Esophagus muscularis mucosa (tissue), 4 donors: ENCODE measurements at places on chromosomes 2 and 18. TPM values are rescaled to one million over a fixed set of nuclear protein-coding genes. Genes with fewer than 3 reads are reported as not detected.

- no peak for DNase-seq
These were observed 61.2 kb downstream of the MALT1 start for GRCh38 chr18:58732471-58732870.

- no peak for DNase-seq
These were observed 213 bp downstream of the DOK6 start for GRCh38 chr18:69400976-69401225.

DNA sequence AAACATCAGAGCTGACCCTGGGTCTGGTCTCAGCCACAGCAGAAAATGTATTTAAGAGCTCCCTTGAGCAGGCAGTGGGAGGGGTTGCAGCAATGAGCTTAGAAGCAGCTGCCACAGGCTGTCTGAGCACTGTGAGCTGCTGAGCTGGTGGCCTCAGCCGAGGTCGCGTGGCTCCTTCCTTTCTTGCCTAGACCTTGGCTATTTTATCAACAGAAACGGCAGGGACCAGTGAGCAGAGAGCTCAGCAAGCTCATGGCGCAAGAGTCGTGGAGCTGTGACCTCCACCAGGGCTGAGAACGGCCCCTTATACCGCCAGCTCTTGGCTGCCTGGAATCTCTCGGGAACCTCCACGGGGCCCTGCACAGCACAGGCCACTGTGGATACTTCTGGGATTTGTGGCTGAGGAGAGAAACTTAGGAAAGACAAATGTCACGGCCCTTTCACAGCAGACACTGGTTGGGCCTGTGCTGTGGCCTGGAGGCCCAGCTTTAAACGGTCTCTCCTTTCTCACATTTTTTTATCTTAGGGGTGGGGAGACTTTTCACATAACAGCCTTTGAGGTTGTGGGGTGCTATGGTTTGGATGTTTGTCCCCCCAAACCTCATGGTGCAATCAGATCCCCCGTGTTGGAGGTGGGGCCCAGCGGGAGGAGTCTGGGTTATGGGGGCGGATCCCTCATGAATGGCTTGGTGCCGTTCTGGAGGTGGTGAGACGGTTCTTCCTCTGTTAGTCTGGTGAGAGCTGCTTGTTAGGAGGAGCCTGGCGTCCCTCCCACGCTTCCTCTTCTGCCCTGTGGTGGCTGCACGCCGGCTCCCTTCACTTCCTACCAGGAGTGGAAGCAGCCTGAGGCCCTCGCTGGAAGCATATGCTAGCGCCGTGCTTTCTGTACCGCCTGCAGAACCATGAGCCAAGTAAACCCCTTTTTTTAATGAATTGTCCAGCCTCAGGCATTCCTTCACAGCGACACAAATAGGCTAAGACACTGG lies 1.7 kb downstream of the ALLC start:
- no peak for DNase-seq

Gene RNF144A
- total RNA-seq, result 8.0 TPM

Gene CEP68
- total RNA-seq, result 21.6 TPM

DNA sequence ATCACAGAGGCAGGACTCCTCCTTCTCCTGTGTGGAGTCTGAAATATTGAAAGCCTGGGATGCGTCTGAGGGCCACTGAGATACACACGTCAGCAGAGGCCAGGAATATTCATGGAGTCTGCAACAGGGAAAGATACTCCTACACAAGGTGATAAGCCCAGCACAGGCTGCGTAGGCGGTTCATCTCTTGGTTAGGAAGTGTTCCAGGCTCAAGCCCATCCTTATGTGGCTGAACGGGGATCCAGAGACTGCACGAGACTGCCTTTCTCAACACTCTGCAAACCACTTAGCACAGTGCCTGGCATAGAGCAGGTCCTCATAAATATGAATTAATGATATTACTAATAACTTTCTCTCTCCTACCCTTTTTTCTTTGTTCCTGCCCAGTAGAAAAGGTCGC lies 29.2 kb upstream of the AGPS start:
- no peak for DNase-seq

Gene TWSG1
- total RNA-seq, result 108 TPM

DNA sequence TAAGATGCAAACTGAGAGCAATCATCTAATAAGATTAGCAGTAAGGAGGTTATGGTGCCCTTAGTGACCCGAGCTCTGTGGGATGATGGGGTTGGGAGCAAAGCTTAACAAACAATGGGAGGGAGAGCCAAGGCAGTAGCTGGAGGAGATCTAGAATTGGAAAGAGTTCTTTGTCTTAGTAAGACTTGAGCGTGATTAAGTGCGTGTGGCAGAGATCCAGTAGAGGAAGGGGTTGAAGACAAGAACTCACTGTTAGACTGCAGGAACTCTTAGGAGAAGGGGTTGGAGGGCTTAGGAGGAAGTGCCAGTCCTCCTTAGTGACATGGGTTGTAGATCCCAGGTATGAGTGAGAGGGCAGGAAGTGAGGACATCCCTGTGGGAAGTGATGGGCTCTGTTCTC lies 184.7 kb downstream of the GFPT1 start:
- DNase-seq, result no peak

- no peak for DNase-seq
These were observed 50.3 kb upstream of the B3GNT2 start for GRCh38 chr2:62145478-62146100.

GRCh38 chr2:144477957-144478311 lies 42.0 kb downstream of the ZEB2 start:
- DNase-seq, result no peak

GRCh38 chr2:14619441-14619840 lies 13.1 kb upstream of the LRATD1 start:
- DNase-seq, result no peak

- DNase-seq, result peak; percentile 94
These were observed at the start of gene LCLAT1 for GRCh38 chr2:30447149-30448045. Gene LCLAT1, plus strand, starts transcription at chr2:30447246. Its CDS starts 78,345 bp downstream, at chr2:30525591.

- no peak for DNase-seq
These were observed 24.2 kb upstream of the CAB39 start for GRCh38 chr2:230688490-230688889.

GRCh38 chr2:110688594-110689091 lies 10.8 kb upstream of the BUB1 start:
- DNase-seq, result no peak

DNA sequence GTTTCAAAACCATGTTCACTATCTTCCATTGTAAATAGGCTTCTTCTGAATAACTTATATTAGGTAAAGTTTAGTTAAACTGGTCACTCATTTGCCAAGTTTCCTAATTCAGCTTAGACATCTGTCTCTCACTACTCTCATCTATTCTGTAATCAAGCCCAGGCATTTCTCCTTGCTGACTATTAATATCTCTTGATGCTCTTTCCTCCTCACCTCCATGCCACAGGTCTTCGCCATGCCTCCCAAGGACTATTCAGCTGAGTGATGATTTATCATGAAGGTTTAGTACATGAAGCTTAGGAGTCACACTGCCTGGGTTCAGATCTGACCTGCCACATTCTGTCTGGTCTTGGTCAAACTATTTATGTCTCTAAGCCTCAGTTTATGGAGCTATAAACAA lies 115.5 kb downstream of the SPOPL start:
- no peak for DNase-seq

DNA sequence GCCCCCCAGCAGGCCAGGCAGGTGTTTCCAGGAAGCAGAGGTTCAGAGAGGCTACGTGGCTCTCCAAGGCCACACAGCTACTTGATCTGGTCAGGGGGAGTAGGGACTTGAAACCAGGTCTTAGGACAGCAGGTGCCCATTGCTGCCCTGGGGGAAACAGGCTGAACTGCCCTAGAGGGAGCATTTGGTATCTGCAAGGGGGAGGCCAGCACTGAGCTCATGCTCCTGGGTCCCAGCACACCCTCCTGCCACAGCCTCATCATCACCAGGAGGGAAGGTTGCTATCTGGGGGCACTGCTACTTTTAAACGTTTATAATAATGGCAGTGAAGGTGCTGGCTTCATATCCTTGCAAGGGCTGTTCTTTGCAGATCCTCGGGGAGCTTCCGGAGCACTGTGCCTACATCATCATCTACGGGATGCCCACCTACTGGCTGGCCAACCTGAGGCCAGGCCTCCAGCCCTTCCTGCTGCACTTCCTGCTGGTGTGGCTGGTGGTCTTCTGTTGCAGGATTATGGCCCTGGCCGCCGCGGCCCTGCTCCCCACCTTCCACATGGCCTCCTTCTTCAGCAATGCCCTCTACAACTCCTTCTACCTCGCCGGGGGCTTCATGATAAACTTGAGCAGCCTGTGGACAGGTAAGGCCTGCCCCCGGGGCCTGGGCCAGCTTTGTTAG lies 36.1 kb downstream of the ABCG8 start:
- no peak for DNase-seq

Gene C18orf63
- total RNA-seq, result not detected

Gene CNGA3
- 5.2 TPM for total RNA-seq

DNA sequence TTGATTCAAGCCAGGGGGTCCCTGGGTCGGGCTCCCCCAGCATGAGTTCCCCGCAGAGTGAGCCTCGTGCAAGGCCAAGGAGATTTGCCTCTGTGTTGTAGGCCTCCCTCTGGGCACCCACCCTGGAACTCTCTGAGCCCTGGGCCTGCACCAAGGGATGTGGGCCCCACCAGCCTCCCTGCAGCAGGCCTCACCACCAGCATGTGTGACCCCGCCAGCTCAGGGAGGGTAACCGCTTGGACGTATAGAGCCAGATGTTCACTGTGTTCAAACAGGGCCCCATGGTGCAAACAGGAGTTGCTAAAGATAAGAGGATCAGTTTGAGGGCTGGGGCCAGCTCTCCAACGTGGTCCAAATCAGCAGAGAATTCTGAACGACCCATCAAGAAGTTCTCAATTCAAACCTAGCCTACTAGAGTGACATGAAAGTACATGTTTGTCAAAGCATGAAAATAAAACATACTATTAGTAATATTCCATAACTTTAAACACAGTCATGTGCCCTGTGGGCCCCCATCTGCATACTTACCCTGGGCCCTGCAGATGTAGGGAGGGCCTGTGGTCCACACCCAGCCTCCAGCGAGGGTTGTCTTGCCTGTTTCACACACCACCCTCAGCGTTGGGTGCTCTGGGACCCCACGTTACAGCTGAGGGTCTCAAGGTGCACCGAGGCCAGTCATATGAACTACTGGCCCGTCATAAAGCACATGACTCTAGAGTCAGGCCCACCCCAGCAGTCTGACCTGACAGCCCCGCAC lies 5.5 kb upstream of the TUBB6 start:
- DNase-seq, result no peak

DNA sequence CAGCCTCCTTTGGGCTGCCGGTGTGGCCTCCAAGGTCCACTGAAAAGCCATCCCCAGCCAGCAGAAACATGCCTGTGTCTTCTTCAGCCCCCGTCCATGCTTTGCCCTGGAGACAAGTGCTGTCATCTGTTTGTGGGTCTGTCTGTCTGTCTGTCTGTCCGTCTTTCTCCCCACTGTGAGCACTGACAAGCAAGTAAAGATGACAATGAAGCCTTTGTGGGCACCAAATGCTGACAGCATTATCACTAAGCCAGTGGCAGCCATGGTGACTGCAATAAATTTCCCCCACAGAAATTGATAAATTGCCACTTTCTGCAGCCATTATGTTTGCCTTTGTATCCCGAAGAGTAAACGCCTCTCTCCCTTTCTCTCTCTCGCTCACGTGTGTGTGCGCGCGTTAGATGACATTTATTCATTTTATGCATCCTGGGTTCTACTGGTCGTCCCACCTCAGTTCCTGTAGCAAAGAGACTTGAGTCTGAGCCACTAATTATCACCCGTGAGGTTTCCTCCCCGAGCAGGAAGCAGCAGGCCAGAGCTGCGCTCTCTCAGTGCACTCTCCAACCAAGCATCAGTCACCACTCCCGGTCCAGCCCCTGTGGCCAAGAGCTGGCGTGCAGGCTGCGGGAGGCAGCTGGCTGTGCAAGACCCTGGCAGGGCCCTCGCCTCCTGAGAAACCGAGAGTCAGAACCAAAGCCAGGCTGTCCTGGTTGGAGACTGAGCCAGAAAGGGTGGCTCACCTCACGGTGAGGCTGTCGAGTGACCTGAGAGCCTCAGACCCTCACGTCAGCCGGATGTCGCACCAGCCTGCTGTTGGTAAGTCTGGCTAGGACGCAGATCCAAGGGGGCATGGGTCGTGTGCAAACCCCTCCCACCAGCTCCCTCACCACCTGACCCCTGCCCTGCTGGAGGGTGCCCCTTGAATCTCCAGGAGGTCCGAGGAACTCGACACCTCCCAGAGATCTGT lies 6.9 kb downstream of the STEAP3 start:
- no peak for DNase-seq

DNA sequence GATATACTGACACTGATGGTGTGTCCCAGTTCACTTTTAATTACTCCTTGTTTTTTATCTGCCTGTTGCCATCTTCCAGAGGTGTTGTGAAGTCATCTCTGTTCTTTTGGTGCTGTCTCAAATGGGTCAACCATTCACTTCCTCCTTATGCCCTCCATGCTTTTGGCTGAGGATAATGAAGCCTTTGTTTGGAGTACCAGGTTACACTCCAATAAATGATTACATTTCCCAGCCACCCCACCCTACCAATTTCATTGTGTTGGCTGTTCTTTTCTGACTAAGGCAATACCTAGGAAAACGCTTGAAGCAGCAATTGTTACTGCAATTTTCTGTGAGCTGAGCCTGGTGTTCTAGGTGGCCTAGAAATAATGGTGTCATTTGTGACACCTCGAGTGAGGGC lies 29.8 kb upstream of the ACTG2 start:
- DNase-seq, result no peak

GRCh38 chr18:5040476-5040875 lies 156.6 kb downstream of the AKAIN1 start:
- no peak for DNase-seq

- DNase-seq, result no peak
These were observed 2.9 kb downstream of the LRATD1 start for GRCh38 chr2:14635391-14635871.
